HFFc6 (cell line): ENCODE measurements at places on chromosomes 12 and 14.

DNA sequence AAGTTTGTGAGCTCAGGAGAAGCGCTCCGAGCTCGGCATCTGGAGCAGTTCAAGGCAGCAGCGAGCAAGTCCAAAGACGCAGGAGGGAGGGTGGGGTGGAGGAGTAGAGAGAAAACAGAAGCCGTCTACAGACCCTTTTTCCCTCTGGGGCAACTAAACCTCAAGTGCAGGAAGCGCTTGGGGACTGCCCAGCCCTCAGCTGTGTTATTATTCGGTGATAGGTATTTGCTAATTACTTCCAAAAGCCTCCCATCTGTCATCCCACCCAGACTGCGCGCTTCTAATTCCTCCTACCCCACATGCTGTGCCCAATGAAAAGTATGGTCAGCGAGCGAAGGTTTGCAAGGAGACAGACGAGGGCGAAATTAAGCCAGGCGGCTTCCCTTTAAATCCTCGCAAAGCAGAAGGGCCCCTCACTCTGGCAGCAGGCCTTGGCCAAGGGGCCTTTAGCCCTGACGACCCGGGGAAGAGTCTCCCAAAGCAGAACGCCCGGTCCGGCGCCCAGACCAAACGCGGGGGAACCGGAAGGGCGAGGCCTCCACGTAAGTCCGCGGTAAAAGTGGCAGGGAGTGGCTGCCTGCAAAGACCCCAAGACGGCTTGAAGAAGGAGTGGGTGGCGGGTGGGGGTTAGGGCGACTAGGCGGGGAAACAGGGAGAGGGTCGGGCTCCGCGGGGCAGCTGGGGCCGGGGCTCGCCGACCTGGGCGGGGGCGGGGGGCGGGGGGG is 507 bp upstream of the CD9 start:
- H3K27ac ChIP-seq, result peak overlapping the region; percentile 76
- H3K4me3 ChIP-seq, result peak overlapping the region; percentile 82
- H3K27me3 ChIP-seq, result peaks cover 6% of the 10 kb centered on the region; the same call in 1 of the 2 replicates
- H3K4me1 ChIP-seq, result peaks cover 51% of the 10 kb centered on the region

GRCh38 chr12:110337912-110338710 is 57.1 kb downstream of the ATP2A2 start:
- peaks cover 86% of the 10 kb centered on the region for H3K36me3 ChIP-seq
- peaks cover 27% of the 10 kb centered on the region for H3K4me1 ChIP-seq
- peak overlapping the region; percentile 24; the same call in 1 of the 2 replicates for H3K27ac ChIP-seq

- H3K36me3 ChIP-seq, result no peaks in the 10 kb centered on the region; the same call in 1 of the 2 replicates
- DNase-seq, result peak; percentile 28
- H3K27ac ChIP-seq, result no peak overlapping the region
Observed at GRCh38 chr12:43776498-43776897, 17.7 kb downstream of the IRAK4 start.

DNA sequence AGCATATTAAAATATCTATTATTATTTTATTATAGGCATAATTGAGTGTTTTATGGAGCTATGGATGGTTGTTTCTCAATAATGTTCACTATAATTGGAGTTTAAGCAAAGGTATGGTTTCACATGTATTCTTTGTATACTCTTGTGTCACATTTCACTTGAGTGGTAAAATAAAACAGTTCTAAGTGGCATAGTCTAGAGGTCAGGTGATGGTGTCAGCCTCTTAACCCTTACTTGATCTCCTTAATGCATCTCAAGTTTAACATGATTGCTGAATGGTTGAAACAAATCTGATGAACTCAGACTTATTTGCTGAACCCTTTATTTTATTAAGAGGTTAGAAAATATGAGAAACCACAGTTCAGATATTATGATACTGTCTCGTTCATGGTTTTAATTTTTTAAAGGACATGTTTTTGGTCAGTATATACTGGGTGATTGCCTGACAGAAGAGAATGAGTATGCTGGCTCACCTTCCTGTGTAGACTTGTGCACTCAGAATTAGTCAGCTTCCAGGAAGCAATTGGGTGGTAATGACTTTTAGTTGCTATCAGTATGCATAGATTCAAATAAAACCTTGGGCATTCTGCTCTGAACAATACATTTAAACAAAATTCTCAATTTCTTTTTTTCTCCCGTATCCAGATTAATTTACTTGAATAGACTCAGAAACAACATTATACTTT is 464.6 kb downstream of the PCNX1 start:
- peak overlapping the region; percentile 63 for H3K4me3 ChIP-seq
- H3K36me3 ChIP-seq, result no peaks in the 10 kb centered on the region; the same call in 1 of the 2 replicates
- no peaks in the 10 kb centered on the region for H3K27me3 ChIP-seq
- H3K27ac ChIP-seq, result peak overlapping the region; percentile 70

GRCh38 chr12:92740411-92740810 is 37.6 kb downstream of the PLEKHG7 start:
- no peak overlapping the region for H3K4me3 ChIP-seq
- H3K27ac ChIP-seq, result no peak overlapping the region
- no peaks in the 10 kb centered on the region for H3K36me3 ChIP-seq
- peaks cover 8% of the 10 kb centered on the region for H3K4me1 ChIP-seq
- H3K27me3 ChIP-seq, result peaks cover 3% of the 10 kb centered on the region; the same call in 1 of the 2 replicates

- H3K36me3 ChIP-seq, result peaks cover 8% of the 10 kb centered on the region
- H3K27ac ChIP-seq, result no peak overlapping the region
- no peaks in the 10 kb centered on the region; the same call in 1 of the 2 replicates for H3K27me3 ChIP-seq
- no peak for DNase-seq
Observed at GRCh38 chr14:77416836-77417235, 6.5 kb downstream of the NOXRED1 start.

- no peak overlapping the region for H3K27ac ChIP-seq
- H3K27me3 ChIP-seq, result no peaks in the 10 kb centered on the region
- no peaks in the 10 kb centered on the region for H3K36me3 ChIP-seq
- H3K4me1 ChIP-seq, result no peaks in the 10 kb centered on the region
- DNase-seq, result no peak
- H3K4me3 ChIP-seq, result no peak overlapping the region
Observed at GRCh38 chr12:107929436-107929835, 154.9 kb downstream of the ASCL4 start.

GRCh38 chr12:13177373-13177772 is 19.2 kb upstream of the EMP1 start:
- H3K4me3 ChIP-seq, result no peak overlapping the region
- H3K36me3 ChIP-seq, result no peaks in the 10 kb centered on the region
- no peaks in the 10 kb centered on the region for H3K27me3 ChIP-seq
- H3K4me1 ChIP-seq, result peaks cover 84% of the 10 kb centered on the region
- no peak for DNase-seq
- peak overlapping the region; percentile 8; the same call in 1 of the 2 replicates for H3K27ac ChIP-seq

DNA sequence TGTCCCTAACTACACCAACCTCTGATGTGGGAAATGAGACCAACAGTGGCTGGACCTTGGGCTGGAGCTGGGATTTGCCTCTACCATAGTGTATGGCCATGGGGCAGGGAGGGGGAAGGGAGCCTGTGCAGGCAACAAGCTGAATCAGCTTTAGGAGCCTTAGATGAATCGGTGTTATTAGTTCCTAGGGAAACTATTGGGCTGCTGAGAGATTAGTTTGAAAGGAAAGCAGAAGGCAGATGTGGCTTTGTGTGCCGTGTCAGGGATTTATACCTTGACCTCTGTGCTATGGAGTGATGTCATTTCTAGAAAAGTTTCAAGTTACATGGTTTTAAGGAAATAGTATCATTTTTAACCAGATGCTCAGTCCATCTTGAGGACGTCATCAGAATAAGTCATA is 19.5 kb upstream of the GAS2L3 start:
- H3K27ac ChIP-seq, result no peak overlapping the region
- no peaks in the 10 kb centered on the region for H3K36me3 ChIP-seq
- no peak for DNase-seq
- H3K4me3 ChIP-seq, result no peak overlapping the region
- H3K4me1 ChIP-seq, result no peaks in the 10 kb centered on the region
- H3K27me3 ChIP-seq, result no peaks in the 10 kb centered on the region; the same call in 1 of the 2 replicates

DNA sequence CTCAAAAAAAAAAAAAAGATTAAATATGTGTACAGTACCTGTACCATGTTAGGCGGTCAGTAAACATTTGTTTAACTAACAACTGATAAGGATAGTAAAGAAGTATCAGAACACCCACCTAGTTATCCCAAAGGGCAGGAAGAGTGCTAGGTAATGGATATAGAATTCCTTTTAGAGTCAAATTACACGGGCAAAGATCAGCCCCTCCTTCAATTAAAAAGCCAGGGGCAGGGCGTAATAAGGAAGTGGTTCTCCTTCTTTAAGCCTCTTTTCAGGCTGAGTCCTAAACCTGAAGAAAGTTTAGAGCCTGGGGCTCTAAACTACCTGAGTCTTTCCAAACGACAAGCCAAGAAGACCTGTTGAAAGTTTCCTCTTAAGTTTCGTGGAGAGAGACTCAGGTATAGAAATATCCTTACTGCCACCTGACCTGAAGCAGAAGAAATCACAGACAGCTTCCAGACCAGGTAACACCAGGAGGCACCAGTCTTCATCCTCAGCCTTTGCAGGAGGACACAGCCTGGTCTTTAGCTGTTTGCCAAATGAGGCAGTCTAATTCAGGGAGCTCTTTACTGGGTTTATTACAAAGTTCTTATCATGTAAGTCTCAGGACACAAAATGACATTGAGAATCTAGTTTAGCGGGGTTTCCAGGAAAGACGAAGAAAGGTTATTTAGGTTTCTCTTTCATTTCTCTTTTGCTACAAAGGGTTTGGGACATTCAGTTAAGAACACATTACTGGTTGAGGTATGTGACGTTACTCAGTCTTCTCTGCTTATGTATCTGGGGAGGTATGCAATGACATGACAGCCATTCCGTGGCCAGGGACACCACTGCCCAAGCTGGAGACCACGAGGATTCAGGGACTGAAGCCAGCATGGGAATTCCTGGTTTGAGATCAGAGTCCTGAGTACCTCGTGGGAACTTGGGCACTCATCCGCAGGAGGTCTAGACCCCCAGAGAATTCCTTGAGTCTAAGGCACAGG is at the start of gene BCL2L14:
BCL2L14 (plus strand) TSS at position 266 of the 983 bp plus-strand sequence. CDS start 8,367 bp downstream, outside the sequence.
- H3K4me1 ChIP-seq, result peaks cover 7% of the 10 kb centered on the region
- no peak within 1 kb of the TSS for H3K27ac ChIP-seq
- no peaks in the 10 kb centered on the region for H3K36me3 ChIP-seq
- DNase-seq, result no peak

GRCh38 chr12:15699886-15700285 is 89.3 kb downstream of the EPS8 start:
- no peak for DNase-seq
- peak overlapping the region; percentile 38 for H3K4me3 ChIP-seq
- peak overlapping the region; percentile 71 for H3K27ac ChIP-seq

DNA sequence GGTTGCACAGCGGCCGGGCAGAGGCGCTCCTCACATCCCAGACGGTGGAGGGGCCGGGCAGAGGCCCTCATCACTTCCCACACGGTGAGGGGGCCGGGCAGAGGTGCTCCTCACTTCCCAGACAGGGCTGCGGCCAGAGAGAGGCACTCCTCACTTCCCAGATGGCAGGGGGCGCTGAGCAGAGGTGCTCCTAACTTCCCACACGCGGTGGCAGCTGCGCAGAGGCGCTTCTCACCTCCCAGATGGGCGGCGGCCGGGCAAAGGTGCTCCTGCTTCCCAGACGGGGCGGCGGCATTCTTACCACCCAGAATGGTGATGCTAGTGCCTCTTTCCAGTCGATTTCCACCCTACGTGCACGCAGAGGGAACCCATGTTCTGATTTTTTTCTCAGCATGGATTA is 304.4 kb downstream of the RGS6 start:
- DNase-seq, result no peak
- H3K36me3 ChIP-seq, result no peaks in the 10 kb centered on the region
- H3K27me3 ChIP-seq, result no peaks in the 10 kb centered on the region
- no peak overlapping the region for H3K27ac ChIP-seq
- no peak overlapping the region for H3K4me3 ChIP-seq

- no peak for DNase-seq
- H3K36me3 ChIP-seq, result no peaks in the 10 kb centered on the region
- H3K4me1 ChIP-seq, result peaks cover 7% of the 10 kb centered on the region
- H3K27ac ChIP-seq, result no peak overlapping the region
Observed at GRCh38 chr14:101709533-101709881, 52.0 kb upstream of the PPP2R5C start.

- peaks cover 31% of the 10 kb centered on the region for H3K4me1 ChIP-seq
- peaks cover 3% of the 10 kb centered on the region for H3K27me3 ChIP-seq
- no peak for DNase-seq
- no peak overlapping the region for H3K4me3 ChIP-seq
- H3K36me3 ChIP-seq, result peaks cover 6% of the 10 kb centered on the region
Observed at GRCh38 chr12:12693111-12693671, 2.8 kb downstream of the GPR19 start.

- H3K27me3 ChIP-seq, result peaks cover 5% of the 10 kb centered on the region
- no peak overlapping the region for H3K27ac ChIP-seq
- no peaks in the 10 kb centered on the region for H3K36me3 ChIP-seq
- no peak for DNase-seq
- H3K4me3 ChIP-seq, result no peak overlapping the region
Observed at GRCh38 chr14:94360945-94361565, 27.3 kb downstream of the SERPINA1 start.

- H3K4me3 ChIP-seq, result no peak overlapping the region
- peaks cover 23% of the 10 kb centered on the region for H3K27me3 ChIP-seq
- peak overlapping the region; percentile 46; the same call in 1 of the 2 replicates for H3K27ac ChIP-seq
- DNase-seq, result no peak
- H3K4me1 ChIP-seq, result peaks cover 56% of the 10 kb centered on the region
Observed at GRCh38 chr12:111457071-111457470, 51.3 kb downstream of the SH2B3 start.

- H3K27ac ChIP-seq, result no peak overlapping the region
- H3K4me1 ChIP-seq, result peaks cover 20% of the 10 kb centered on the region
- H3K4me3 ChIP-seq, result no peak overlapping the region
- H3K27me3 ChIP-seq, result no peaks in the 10 kb centered on the region; the same call in 1 of the 2 replicates
- H3K36me3 ChIP-seq, result no peaks in the 10 kb centered on the region
Observed at GRCh38 chr14:60561845-60562746, 53.1 kb downstream of the SIX6 start.

- no peaks in the 10 kb centered on the region for H3K4me1 ChIP-seq
- no peaks in the 10 kb centered on the region for H3K36me3 ChIP-seq
- H3K27ac ChIP-seq, result no peak overlapping the region
Observed at GRCh38 chr14:95943699-95944098, 67.1 kb downstream of the TUNAR start.

GRCh38 chr14:96953875-96954185 is 156.6 kb downstream of the VRK1 start:
- H3K36me3 ChIP-seq, result peaks cover 5% of the 10 kb centered on the region
- H3K4me1 ChIP-seq, result no peaks in the 10 kb centered on the region
- no peak for DNase-seq
- no peak overlapping the region for H3K27ac ChIP-seq
- H3K27me3 ChIP-seq, result peaks cover 8% of the 10 kb centered on the region

GRCh38 chr12:19855851-19856250 is 416.6 kb downstream of the AEBP2 start:
- H3K27ac ChIP-seq, result no peak overlapping the region; the same call in 1 of the 2 replicates
- no peaks in the 10 kb centered on the region; the same call in none of the 2 replicates for H3K27me3 ChIP-seq
- no peak overlapping the region; the same call in 1 of the 2 replicates for H3K4me3 ChIP-seq
- no peak for DNase-seq
- no peaks in the 10 kb centered on the region for H3K36me3 ChIP-seq

GRCh38 chr12:14261096-14261495 is 104.4 kb upstream of the ATF7IP start:
- H3K4me1 ChIP-seq, result peaks cover 68% of the 10 kb centered on the region
- H3K27me3 ChIP-seq, result no peaks in the 10 kb centered on the region; the same call in 1 of the 2 replicates

DNA sequence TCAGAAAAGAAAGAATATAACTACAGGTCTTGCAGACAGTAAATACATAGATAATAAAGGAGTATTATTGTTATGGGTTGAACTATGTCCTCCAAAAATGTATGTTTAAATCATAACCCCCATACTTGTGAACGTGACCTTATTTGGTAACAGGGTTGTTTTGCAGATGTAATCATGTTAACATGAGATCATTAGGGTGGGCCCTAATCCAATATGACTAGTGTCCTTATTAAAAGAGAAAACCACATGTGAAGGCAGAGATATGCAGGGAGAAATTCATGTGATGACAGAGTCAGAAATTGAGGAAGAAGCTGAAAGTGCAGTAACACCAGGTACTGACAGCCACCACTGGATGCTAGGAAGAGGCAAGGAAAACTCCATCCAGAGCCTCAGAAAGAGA is 29.0 kb downstream of the MAGOHB start:
- H3K27ac ChIP-seq, result no peak overlapping the region
- no peak for DNase-seq
- no peaks in the 10 kb centered on the region; the same call in 1 of the 2 replicates for H3K27me3 ChIP-seq
- 0 out of 2 replicates have a peak, but pooled peaks cover under 1% of the 10 kb centered on the region for H3K4me1 ChIP-seq
- H3K36me3 ChIP-seq, result peaks cover 38% of the 10 kb centered on the region
